Kidney (tissue), 22 donors: ENCODE measurements at places on chromosomes 6 and 20. TPM values are rescaled to one million over a fixed set of nuclear protein-coding genes. Genes with fewer than 3 reads are reported as not detected.
A peak's percentile ranks its signal among the peaks of the same experiment; 100 is the strongest.

GRCh38 chr6:69349771-69350170, 447.0 kb downstream of the LMBRD1 start:
- H3K27me3 ChIP-seq = no peaks in the 10 kb centered on the region
- no peak overlapping the region for H3K4me3 ChIP-seq
- no peak for DNase-seq
- H3K36me3 ChIP-seq = no peaks in the 10 kb centered on the region

GRCh38 chr6:82915666-82916065, 150.0 kb downstream of the UBE3D start:
- peaks cover 8% of the 10 kb centered on the region for H3K4me1 ChIP-seq
- H3K27me3 ChIP-seq = no peaks in the 10 kb centered on the region
- no peak overlapping the region for H3K4me3 ChIP-seq
- no peak overlapping the region for H3K27ac ChIP-seq
- no peak for DNase-seq

- no peak overlapping the region for H3K4me3 ChIP-seq
- no peaks in the 10 kb centered on the region for H3K27me3 ChIP-seq
- H3K4me1 ChIP-seq = peaks cover 40% of the 10 kb centered on the region
- peak overlapping the region; percentile 97 for H3K27ac ChIP-seq
Observed at GRCh38 chr20:50728486-50728980, 2.8 kb upstream of the PARD6B start.

GRCh38 chr6:3610206-3610605, 141.3 kb downstream of the PXDC1 start:
- H3K36me3 ChIP-seq = no peaks in the 10 kb centered on the region
- H3K4me3 ChIP-seq = no peak overlapping the region
- no peaks in the 10 kb centered on the region for H3K27me3 ChIP-seq
- no peaks in the 10 kb centered on the region for H3K4me1 ChIP-seq

DNA sequence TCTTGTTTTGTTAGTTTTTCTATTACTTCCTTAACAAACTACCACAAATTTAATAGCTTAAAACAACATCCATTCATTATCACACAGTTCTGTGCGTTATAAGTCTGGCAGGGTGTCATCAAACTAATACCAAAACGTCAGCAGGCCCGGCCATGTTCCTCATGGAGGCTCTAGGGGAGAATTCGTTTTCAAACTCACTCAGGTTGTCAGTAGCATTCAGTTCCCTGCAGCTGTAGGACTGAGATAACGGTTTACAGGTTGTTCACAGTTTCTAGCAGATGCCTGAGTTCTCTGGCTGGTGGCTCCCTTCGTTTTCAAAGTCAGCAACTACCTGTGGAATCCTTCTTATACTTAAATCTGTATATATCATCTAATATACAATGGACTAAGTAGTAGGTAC, 72.5 kb upstream of the PRSS16 start:
- no peak for DNase-seq
- H3K4me1 ChIP-seq = no peaks in the 10 kb centered on the region
- no peaks in the 10 kb centered on the region for H3K27me3 ChIP-seq
- no peaks in the 10 kb centered on the region for H3K36me3 ChIP-seq
- no peak overlapping the region for H3K4me3 ChIP-seq

The HCRTR2 gene
- not detected for total RNA-seq

The CTCFL gene
- not detected for total RNA-seq

The PROKR2 gene
- not detected for total RNA-seq
